Fibroblast of the aortic adventitia (primary cell): ENCODE measurements at places on chromosomes 6 and 20.
A peak's percentile ranks its signal among the peaks of the same experiment; 100 is the strongest.

DNA sequence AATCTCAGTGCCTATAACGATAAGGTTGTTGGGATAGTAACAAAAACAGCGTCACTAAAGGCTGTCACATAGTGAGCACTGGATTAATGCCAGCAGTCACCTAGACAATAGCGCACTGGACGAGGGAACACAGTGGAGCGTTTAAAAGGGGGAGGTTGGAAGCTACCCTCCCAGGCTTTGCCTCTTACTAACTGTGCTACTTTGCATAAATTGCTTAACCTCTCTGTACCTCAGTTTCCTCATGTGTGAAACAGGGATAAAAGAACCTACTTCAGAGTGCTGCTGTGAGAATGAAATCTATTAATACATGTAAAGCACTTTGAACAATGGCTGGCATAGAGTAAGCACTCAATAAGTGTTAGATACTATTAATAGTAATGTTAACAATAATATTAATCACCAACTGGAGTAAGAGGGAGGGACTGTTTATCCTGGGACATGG, 10.5 kb downstream of the BCL2L1 start:
- DNase-seq: no peak

- no peak for DNase-seq
Measured at GRCh38 chr20:43979576-43980105, 65.0 kb downstream of the TOX2 start.

- peak; percentile 59 for DNase-seq
Measured at GRCh38 chr20:49880177-49880576, 35.2 kb downstream of the SPATA2 start.

DNA sequence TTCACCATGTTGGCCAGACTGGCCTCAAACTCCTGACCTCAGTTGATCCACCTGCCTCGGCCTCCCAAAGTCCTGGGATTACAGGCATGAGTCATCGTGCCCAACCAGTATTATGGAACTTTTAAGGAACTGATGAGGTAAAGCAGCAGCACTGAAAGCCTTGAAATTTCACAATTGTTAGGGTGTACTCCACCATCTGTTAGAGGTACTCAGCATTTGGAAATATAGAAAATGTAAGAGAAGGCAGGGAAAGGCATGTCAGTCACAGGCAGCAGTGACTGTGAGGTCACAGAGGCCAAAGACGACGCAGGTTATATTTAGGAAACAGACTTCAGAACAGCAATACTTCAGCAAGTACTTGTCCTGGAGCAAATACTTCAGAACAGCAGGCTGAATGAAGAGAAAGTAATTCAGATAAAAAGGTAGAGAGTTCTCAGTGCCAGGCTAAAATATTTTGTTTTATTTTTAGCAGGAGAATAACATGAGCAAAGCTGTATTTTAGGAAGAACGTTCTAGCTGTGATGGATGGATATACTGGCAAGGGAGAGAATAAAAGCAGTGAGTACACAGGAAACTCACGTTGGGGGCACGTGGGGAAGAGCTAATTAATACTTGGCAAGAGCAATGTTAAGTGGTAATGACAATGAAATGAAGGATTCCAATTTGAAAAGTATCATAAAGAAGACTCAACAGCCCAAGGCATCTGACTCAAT, 67.2 kb downstream of the DTNBP1 start:
- peak; percentile 12 for DNase-seq
